ENCODE measurements at places on chromosomes 2 and 18.

DNA sequence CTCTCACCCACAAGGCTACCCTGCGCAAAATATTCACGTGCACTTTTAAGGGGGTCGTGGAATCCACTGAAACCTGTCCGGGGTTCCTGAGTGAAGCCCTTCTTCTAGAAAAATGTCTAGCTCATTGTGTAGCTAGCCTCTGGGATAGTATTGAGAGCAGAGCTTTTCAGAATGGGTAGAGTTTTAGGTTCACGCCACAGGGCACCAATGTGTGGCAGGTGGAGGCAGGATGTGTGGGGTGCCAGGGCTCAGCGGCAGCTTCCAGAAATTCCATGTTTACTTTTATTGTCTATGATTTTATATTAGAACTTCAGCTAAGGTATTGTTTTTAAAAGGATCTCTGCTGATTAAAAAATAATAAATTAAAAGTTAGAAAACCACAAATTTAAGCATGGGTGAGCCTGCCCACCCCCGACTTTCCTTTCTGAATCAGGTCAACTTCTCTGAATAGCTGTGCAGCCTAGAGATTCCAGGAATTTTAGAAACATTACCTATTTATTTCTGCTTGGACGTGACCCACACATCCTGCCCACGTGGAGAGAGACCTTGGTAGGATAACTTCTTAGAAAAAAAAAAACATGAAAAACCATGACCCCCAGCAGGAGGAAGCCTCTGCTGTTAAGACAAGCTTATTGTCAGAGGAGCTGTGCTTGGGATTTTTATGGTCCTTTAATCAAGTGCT, 163.7 kb downstream of the CTIF start:
- no peak for DNase-seq

DNA sequence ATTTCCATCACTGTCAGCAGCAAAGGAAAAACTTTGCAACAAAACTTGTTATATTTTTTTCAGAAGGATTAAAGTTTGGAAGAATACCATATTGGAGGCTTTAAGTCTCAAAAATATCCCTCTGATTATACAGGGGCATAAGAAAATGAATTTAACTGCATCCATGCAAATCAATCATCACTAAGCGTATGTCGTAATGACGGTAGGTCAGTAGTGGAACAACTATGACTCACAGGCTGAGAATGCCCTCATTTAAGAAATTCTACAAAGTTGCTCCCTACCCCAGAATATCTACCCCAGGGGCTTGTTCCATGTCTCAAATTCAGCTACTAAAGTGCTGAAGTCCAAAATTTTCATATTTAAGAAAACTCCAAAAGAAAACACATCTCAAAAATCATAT, 12.5 kb upstream of the NAB1 start:
- DNase-seq = no peak

DNA sequence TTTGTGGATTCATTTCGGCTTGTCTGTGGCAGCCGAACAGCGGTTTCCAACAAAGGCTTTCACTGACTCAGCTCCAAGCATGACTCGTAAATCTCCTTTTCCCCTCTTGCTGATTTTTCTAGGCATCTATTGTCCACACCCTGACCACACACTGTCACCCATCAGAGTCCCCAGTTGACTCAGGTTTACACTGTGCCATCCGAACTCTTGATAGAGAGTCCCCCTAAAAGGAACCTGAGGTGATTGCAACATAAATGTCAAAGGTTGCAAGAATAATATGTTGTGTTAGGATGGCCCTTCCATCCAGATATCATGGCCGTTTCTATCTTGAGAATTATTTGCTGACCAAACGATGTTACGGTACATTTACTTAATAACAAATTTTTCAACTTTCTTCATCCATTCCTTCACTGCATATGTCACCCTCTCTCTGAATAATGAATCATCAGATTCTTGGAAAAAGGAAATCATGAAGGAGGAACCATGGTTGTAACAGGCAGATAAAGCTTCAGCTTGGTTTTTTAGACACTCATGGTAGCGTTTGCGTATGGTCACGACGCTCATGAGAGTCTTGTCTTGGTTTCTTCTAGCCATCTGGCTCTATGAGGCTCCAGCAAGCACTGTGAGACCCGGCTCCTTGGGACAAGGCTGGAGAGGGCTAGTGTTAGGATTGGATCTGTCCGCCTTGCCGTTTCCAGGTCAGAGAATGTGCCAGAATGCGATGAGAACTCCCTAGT, 72.1 kb downstream of the NPAS2 start:
- DNase-seq = no peak

GRCh38 chr18:13048061-13048595, 57.0 kb downstream of the CEP192 start:
- DNase-seq = no peak

GRCh38 chr2:111121028-111121827, 514 bp downstream of the BCL2L11 start:
- DNase-seq = peak; percentile 35

- no peak for DNase-seq
Measured at GRCh38 chr2:1310866-1311265, 102.4 kb upstream of the TPO start.

GRCh38 chr2:73284296-73285158, at the start of gene FBXO41:
Gene FBXO41, minus strand, starts transcription at chr2:73284478. Its CDS starts 14,848 bp downstream, at chr2:73269630.
- DNase-seq = peak; percentile 46

DNA sequence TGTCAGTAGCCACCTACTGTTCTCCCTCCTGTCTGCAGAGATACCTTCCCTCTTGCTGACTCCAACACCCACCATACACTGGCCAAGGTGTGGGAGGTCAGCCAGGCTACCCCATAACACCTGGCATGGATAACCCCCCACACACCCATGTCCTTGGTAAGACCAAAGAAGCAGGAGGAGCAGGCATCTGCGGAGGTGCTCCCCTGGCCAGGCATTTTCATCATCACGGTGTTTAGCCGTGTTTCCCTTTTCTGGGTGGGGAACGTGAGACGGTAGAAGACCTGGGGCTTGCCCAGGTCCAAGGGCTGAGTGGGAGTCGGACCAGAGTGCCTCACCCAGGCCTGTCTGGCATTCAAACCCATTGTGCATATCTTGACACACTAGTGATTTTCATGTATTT, 150.3 kb downstream of the SMAD7 start:
- DNase-seq = no peak

DNA sequence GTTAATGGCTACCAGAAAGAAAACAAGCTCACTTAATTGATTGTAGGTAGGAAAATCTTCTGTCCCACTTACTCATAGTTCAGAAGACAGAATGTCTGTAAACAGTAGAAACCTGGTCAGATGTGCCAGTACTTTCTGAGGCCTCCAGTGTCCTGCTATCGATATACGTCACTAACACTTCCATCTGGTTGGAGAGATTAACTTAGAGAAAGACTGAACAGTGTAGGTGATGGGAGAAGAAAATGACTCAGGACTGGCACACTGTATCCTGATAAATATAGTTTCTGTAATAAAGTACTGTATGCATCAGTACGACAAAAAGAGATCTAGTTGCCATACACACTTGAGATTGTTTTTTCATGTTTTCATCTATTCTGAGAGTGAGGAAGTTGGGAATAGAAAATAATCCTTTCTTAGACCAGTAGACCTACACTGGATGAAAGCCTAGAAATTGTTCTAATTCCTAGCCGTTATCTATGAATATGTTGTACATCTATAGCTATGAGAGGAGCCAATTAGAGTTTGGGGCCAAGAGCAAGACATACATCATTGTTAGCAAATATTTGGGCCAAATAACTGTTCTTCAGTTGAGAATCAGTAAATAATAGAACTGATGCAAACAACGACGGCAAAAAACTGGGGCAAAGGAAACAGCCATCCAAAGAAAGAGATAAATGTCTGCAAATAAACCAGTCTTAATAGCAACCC, 105.9 kb downstream of the NAT8 start:
- DNase-seq = no peak

DNA sequence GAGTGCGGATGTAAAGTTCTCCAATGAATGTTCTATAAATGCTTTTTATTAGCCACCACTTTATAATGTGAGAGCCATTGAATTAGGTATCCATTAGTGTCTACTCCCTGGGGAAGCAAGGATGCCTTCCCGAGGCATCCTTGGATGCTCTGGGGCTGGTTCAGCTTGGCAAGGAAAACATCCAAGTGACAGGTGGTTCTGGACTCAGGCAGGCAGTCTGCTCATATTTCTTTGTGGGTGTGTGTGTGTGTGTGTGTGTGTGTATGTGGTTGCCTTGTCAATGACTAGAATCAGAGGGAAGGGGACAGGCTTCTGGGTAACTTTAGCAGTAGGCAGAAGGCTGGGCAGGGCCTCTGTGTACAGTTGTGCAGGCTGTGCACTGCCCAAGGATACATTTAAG, 149.2 kb downstream of the TSN start:
- DNase-seq = no peak

- no peak for DNase-seq
Measured at GRCh38 chr2:148255929-148256328, 235.0 kb downstream of the MBD5 start.

- DNase-seq = no peak
Measured at GRCh38 chr2:98476192-98476868, 31.7 kb downstream of the INPP4A start.

- no peak for DNase-seq
Measured at GRCh38 chr2:231932711-231932970, 6.4 kb upstream of the NPPC start.
